Activated CD8-positive, alpha-beta memory T cell treated with anti-CD3 and anti-CD28 coated beads for 1 hour (primary cell): ENCODE measurements at places on chromosomes 16 and 17.
A peak's percentile ranks its signal among the peaks of the same experiment; 100 is the strongest.

- DNase-seq, result no peak
These were observed 152.4 kb downstream of the ABCC12 start for GRCh38 chr16:48003206-48003907.

DNA sequence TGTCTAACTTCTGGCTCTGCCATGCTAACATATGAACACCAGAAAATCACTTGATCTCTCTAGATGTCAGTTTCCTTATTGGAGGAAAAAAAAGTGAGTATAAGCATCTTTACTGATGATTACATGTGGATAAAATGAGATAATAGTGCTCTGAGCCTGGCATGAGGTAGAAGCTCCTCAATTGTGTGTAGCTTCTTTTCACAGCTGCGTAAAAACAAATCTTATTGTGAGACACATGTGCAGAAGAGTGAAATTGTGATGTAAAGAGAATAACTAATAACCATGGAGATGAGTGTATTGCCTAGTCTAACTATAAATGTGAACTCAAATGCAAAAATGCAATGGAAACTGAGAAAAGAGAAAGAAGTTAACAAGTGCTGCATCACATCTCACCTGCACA, 44.7 kb downstream of the CDH11 start:
- no peak for DNase-seq

- no peak for DNase-seq
These were observed at the start of gene ALOX12B for GRCh38 chr17:8087075-8087951. ALOX12B (minus strand) TSS chr17:8087716; CDS start chr17:8087442, 274 bp downstream.

GRCh38 chr17:1705004-1705403, 5.2 kb downstream of the TLCD2 start:
- DNase-seq, result no peak

- DNase-seq, result no peak
These were observed 10.2 kb downstream of the RNF213 start for GRCh38 chr17:80270836-80271235.

- DNase-seq, result no peak
These were observed 150.6 kb downstream of the CLEC16A start for GRCh38 chr16:11094857-11095565.

DNA sequence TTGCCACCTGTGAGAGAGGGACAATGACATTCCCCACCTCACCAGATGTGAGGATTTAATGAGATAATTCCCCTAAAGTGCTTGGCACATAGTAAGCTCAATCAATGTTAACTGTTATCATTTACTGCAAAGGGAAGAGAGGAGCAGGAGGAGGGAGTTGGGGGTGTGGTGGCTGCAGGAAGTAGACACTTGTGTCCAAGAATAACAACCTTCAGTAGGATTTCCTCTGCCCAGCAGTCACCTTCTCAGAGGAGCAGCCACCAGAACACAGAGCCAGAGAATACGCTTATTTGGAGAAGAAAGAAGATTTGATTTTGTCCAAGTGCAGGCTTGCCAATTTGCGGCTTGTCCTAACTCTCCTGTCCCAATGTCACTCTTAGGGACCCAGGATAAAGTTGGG, 10.2 kb downstream of the CBX4 start:
- DNase-seq, result no peak

- no peak for DNase-seq
These were observed 538 bp downstream of the TM4SF5 start for GRCh38 chr17:4772235-4772613.

- peak; percentile 66 for DNase-seq
These were observed 12.9 kb downstream of the SYCE1L start for GRCh38 chr16:77211880-77212740.

- DNase-seq, result no peak
These were observed 45.6 kb downstream of the EMP2 start for GRCh38 chr16:10534748-10535147.

DNA sequence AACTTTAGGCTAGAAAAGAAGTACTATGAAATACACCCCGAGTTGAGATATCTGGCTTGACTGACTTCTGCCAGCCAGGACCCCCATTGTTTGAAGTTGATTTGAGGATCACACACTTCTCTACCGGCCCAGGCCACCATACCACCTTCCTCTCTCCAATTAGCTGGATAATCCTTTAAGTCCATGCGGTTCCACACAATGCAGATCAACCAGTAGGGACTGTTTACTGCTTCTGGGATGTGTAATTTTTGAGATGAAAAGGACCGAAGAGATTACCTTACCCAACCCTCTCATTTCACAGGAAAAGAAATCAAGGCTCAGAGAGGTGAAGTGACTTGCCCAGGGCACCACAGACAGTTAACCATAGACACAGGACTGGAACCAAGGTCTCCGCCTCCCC, 20.5 kb downstream of the ERN1 start:
- DNase-seq, result no peak

DNA sequence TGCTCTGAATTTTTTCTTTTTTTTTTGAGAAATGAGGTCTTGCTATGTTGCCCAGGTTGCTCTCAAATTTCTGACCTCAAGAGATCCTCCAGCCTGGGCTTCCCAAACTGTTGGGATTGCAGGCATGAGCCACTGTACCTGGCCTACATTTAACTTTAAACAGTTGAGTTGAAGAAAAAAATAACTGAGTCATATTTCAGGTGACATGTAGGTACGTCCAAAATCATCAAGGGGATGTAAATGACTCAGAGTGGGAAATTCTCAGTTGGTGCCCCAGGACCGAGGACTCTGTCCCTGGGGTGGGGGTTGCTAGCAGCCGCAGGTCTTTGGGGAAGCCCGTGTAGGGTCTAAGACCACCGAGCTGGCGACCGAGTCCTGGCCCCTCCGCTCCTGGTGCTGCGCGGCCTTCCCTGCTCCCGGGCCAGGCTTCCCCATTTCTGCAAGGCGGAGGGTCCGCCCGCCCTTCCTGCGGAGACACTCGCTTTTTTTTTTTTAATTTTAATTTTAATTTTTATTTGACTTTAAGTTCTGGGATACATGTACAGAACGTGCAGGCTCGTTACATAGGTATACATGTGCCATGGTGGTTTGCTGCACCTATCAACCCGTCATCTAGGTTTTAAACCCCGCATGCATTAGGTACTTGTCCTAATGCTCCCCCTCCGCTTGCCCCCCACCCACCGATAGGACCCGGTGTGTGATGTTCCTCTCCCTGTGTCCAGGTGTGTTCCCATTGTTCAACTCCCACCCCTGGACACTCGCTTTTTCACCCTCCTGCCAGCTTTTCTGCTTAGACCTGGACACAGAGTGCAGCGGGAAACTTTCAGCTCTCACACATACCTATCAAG, 12.7 kb upstream of the N4BP1 start:
- no peak for DNase-seq

DNA sequence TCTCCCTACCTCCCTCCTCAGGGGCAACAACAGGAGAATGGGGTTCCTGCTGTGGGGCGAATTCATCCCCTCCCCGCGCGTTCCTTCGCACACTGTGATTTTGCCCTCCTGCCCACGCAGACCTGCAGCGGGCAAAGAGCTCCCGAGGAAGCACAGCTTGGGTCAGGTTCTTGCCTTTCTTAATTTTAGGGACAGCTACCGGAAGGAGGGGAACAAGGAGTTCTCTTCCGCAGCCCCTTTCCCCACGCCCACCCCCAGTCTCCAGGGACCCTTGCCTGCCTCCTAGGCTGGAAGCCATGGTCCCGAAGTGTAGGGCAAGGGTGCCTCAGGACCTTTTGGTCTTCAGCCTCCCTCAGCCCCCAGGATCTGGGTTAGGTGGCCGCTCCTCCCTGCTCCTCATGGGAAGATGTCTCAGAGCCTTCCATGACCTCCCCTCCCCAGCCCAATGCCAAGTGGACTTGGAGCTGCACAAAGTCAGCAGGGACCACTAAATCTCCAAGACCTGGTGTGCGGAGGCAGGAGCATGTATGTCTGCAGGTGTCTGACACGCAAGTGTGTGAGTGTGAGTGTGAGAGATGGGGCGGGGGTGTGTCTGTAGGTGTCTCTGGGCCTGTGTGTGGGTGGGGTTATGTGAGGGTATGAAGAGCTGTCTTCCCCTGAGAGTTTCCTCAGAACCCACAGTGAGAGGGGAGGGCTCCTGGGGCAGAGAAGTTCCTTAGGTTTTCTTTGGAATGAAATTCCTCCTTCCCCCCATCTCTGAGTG, 5.9 kb upstream of the LASP1NB start:
- DNase-seq, result no peak

- DNase-seq, result no peak
These were observed 50.7 kb upstream of the ADCY7 start for GRCh38 chr16:50215680-50216079.

- DNase-seq, result no peak
These were observed 66.3 kb downstream of the LITAF start for GRCh38 chr16:11520442-11520841.
